GM12891 (cell line): ENCODE measurements at places on chromosomes 5 and 9.

DNA sequence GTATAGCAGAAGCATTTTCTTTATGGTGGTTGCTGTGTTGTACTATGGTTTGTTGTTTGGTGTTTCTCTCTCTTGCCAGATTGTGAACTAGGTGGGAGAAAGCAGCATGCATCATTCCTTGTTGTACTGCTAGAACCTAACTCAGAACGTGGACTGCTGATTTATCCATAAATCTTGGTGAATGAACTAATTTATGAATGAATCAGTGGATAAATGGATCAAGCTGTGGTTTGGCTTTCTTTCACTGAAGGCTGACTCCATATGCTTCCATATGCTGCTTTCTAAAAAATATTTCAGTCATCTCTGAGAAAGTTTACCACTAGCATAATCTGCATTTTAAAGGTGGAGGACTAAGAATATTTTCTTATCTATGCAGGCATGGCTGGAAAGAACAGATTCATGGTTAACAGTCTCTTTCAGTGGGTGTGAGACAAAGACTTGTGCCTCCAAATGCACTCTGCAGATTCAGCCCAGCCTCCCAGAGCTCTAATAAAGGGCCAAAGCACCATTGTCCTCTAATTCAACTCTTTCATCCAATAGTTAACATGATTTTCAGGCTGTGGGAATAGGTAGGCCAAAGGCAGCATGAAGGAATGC, 237.7 kb downstream of the SH3GL2 start:
- DNase-seq: no peak

DNA sequence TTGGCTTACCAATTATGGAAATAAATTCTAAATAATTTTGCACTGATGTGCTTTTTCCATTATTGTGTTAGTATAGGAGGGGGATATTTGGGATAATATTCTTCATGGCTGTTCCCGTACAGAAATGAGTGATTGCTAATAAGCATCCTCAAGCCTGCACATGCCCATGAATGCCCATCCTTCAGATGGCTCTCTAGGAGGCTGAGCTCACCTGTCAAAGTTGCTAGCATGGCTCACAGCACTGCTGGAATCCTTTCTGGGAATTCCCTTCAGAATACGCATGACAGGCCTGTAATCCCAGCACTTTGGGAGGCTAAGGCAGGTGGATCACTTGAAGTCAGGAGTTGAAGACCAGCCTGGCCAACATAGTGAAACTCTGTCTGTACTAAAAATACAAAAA, 124.1 kb downstream of the NXNL2 start:
- DNase-seq: no peak

- DNase-seq: no peak
Observed at GRCh38 chr9:100511205-100511604, 38.3 kb downstream of the TMEFF1 start.

DNA sequence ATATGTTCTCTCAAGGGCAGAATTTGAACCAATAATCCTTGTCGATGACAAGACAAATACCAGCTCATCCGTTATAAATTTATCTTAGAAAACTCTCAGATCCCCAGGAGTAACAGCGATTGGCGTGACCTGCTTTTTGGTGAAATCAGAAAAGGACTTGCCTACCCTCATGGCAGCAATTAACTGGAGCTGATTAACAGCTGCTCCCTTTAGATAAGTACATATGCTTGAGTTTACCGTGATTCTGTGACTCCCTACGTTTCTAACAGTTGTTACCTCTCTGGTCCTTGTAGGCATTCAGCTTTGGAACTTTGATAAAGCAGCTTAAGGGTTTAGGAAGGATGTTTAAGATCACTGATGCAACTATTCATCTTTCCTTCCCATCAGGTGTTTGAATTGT, 2.6 kb downstream of the INVS start:
- no peak for DNase-seq

DNA sequence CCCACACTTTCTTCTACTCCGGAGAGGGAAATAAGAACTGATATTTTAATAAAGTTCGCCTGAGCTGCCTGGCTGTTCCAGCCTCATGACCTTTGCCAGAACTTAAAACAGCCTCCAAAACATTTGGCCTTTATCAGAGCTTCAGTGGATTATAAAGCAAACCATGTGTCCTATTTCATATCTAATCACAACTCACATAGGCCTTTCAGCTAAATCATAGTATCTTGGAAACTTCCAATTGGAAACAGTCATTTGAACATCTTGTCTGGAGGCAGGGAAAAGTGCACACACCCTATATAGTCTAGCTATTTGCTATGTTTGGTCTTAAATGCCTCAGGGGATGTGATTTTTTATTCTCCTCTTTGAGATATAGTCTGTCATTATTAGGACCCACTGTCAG, 46.0 kb upstream of the FREM1 start:
- DNase-seq: no peak

GRCh38 chr5:147892696-147893296, 13.5 kb downstream of the C5orf46 start:
- DNase-seq: no peak

- no peak for DNase-seq
Observed at GRCh38 chr9:11135851-11136250, 523.0 kb upstream of the PTPRD start.

DNA sequence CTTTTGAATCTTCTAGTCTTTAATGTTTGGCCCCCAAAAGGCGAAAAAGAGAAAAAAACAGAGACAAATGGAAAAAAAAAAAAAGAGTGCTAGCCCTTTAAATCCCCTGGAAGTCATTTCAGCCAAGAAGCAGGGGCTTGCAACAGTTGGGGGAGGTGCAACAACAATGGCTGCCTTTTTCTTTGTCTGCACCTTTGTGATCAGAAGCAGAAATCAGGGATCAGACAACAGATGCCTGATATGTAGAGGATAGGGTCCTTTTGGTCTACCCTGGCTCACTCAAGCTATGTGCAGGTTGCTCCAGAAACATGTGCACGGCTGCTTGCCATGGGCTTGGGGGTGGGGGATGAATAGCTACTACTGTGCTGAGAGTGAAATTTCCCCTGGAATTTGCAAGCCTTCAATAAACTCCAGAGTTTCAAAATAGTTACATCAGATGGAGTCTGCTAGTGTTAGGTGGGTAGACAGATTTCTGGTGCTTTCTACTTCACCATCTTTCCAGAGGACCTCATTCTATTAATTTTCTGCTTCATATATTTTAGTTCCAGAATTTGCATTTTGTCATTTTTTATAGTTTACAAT, 150.9 kb downstream of the FGF18 start:
- no peak for DNase-seq

GRCh38 chr5:37549411-37549810, 170.3 kb downstream of the WDR70 start:
- DNase-seq: no peak

DNA sequence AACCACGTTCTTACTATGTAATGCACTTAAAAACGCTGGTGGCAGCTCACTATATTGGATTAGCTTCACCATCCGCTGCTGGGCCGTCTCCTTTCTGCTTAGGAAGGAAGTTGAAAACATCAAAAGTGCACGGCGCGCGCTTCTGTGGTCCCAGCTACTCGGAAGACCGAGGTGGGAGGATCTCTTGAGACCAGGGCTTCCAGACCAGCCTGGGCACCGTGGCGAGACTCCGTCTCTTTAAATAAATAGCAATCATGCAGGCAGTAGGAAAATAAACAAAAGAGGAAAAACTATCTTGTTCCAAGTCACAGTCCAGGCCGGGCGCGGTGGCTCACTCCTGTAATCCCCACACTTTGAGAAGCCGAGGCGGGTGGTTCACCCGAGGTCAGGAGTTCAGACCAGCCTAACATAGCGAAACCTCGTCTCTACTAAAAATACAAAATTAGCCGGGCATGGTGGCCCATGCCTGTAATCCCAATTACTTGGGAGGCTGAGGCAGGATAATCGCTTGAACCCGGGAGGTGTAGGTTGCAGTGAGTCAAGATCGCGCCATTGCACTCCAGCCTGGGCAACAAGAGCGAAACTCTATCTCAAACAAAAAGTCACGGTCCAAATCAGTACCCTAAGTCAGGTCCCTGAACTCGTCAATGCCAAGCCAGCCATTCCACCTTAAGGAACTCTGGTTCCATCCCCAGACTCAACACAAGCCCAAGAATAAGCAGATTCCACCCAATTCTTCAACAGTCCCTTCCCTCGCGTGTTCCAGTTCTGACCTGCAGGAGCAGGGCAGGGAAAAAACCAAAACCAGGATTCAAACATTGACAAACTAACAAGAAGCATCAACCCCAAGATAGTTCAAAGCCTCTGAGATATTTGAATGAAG, 1.0 kb upstream of the GOLGA1 start:
- DNase-seq: no peak
